ENCODE measurements at places on chromosomes 6 and 20.

DNA sequence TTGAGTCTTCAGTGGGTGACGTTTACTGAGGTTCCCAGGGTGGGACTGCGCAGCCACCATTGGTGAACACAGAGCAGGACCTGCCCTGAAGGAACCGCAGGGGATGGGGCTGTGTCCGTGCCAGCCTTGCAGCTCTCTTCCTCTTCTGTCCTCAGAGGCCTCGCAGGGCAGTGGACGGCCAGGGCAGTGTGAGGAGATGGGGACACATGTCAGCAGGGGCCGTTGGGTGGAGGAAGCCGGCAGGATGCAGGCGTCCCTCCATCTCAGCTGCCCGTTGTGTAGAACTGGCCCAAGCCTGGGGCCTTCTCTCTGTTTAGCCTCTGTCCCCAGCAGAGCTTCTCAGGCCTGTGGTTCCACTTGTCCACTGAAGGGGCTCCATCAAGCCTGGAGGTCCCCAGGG, 53.6 kb upstream of the SMOC2 start:
- no peak for DNase-seq

DNA sequence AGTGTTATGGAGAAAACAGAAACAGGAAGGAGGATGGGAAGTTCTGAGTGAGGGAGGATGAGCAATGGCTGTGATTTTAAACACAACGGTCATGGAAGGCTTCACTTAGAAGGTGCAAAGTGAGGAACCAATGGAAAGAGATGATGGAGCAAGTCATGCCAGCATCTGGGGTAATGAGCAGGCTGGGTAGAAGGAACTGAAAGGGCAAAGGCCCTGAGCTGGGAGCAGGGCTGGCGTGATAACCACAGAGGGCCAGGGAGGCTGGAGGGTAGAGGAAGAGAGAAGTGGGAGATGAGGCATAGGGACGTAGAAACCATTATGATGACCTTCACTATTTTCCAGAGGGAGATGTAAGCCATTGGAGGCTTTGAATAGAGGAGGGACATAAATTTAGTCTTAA, 43.6 kb downstream of the NHLRC1 start:
- no peak for DNase-seq

GRCh38 chr6:138001750-138002349, 105.4 kb downstream of the PERP start:
- DNase-seq, result no peak

- DNase-seq, result no peak
These were observed 57.1 kb downstream of the AGPAT4 start for GRCh38 chr6:161216616-161217205.

- DNase-seq, result no peak
These were observed 54.4 kb upstream of the ZNF337 start for GRCh38 chr20:25750765-25751696.

DNA sequence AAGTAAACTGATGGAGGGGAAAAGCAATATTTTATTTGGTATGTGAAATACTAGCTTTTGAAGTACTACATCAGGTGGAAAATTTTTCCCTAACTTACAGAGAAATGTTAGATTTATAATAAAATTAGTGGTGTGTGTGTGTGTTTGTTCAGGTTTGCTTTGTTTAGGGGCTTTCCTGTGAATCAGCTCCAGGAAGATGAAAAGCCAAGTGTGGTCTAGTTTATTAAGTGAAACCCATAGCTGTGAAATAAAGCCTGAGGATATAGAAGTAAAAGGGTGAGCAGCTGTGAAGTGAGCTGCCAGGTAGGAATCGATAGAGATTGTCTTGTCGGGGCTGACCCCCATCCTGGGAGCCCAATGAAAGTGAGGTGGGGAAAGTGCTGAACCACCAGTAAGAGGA, 347.6 kb upstream of the IMPG1 start:
- DNase-seq, result no peak

DNA sequence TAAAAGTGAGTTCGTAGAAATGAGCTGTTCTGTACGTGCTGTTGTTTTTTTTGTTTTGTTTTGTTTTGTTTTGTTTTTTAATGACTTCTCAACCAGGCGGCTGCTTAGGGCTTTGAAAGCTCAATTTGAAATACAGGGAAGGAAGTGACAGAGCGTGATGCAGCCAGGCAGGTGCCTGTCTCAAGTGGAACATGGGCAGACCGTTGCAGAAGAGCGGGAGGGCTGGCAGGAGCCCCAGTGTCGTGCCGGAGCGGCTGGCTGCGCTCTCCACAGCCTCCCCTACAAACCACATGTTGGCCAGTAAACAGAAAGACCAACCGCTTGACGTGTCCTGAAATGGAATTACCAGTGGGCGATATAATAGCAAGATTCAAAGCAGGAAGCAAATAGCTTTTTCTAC, 164.9 kb upstream of the RREB1 start:
- DNase-seq, result peak; percentile 98

DNA sequence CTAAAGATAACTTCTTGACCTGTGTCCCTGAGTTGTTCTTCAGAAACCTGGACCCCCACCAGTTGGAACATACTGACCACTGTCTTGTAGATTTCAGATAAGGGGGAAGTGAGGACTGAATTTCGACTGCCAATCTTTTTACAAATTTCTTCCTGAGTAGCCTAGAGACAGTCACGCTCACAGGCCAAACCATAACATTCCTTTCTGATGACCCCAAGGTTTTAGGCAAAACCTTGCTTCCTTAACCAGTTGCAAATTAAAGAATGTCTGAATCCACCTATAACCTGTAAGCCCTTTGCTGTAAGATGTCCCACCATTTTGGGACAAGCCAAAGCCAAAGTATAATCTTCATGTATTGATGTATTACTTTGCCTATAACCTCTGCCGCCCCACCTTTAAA, 306.9 kb downstream of the LRFN2 start:
- no peak for DNase-seq

GRCh38 chr20:20210327-20210726, 157.6 kb upstream of the INSM1 start:
- no peak for DNase-seq

DNA sequence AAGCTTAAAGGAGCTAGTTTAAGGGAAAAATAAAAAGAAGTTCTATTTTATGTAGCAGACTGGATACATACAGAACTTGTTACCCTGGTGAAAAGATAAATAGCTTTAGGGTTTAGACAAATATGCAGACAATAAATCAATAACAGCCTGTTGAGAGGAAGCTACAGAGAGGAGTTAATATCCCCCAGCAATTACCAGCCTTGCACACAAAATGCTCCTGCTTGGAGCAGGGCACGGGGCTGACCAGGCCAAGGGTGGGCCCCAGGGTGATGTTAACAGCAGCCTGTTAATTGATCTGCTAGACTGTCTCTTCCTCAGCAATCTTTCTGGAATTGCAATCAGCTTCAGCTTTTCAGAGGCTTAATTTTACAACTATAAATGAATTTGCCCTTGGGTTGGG, 125.1 kb upstream of the SOX4 start:
- no peak for DNase-seq

DNA sequence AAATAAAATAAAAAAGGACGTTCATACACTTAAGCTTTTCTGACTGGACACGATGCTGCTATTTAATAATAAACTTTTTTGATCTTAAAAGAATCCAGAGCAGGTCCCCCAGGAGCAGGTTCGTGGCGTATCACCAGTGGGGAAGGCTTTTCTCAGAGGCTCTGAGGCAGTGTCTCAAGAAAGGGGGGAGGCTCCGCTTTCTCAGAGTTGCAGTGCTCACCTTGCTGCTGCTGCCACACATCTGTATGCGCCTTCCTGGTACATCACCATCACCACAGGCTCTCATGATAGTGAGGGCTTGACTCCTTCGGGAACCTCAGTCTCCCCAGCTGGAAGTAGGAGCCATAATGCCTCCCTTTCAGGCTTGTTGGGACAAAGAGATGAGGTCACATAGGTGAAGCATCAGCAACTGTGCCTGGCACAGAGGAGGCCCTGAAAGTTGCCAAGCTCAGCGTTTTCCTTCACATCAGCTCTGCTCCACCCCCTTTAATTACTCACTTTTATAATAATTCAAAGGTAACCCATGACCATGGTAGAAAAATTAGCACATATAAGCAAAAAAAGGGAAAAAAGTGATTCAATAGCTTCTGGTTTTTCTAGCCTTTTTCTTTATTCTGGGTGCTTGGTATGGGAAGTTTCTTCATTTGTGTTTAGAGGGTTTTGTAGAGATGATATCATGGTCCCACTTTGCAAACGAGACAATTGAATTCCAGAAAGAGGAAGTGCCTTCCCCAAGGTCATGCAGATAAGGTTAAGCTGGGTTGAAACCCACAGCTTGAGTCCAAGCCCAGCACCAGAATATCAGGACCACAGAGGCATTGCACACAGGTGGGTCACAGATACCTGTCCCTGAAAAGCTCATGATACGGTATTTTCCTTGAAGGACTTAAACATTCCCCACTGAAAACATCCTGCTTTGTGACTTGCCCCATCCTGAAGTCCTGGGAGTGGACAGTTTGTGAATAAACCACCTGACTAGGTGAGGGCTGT, 24.5 kb downstream of the SRSF3 start:
- peak; percentile 59 for DNase-seq

- DNase-seq, result no peak
These were observed 17.7 kb upstream of the MCM9 start for GRCh38 chr6:118952683-118953082.

- no peak for DNase-seq
These were observed 4.1 kb downstream of the KCNS1 start for GRCh38 chr20:45096781-45097180.

DNA sequence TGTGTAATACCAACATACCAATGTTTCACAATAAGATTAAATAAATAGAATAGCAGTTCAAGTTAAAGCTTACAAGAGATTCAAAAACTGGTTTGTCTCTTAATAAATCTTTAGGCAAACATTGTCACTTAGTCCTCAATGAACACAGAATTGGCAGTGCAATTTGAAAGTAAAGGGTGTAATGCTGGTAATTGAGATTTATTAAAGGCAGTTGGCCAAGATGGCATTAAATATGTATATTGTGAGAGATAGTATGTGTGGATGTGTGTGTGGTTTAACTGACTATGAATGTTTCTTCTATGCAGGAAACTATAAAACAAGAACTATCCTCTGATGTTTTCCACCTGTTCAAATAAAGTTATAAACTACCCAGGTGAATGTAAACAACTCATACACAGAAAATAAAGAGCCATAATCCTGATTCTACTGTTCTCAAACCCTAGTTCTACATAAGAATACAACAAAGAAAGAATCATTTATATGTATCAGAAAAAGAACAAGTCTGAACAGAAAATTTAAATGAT, 267.9 kb upstream of the PTCHD4 start:
- DNase-seq, result no peak

- DNase-seq, result no peak
These were observed 16.3 kb upstream of the CST9L start for GRCh38 chr20:23584434-23585199.

DNA sequence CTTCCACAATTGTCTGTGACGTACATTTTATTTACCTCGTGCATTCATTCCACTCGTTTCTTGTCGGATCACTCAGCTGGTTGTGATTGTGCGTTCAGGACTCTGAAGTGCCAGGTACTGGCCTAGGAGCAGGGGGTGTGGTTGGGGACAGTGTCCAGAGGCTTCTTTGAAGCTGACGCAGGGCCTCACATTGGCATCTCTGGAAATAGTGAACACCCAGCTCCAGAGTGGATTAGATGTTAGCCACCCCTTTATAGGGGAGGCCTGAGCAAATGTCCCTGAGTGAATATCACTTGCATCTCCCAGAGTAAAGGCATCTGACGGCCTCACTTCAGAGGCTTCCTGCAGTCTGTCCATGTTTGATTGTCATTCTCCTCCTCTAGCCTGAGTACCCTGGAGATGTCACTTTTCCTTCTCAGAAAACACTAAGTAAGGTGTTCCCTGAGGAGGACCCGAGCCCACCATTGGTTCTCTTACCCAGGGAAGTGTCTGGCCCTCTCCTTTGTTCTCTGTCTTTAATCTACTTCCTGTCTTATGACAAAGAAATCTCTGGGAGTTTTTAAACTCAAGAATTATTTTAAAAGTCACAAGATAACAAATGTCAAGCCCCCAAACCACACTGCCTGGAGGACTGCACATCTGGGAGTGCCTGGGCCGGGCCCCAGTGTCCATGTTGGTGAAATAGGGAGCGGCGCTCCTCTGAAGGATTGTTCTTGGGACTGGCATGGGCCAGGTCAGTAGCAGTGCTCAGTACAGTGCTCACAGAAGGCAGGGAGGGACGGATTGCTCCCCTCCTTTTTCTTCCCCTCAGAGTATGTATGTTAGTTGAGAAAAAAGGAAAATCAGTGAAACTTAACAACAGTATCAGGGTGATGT, 10.8 kb downstream of the STX16 start:
- DNase-seq, result no peak

DNA sequence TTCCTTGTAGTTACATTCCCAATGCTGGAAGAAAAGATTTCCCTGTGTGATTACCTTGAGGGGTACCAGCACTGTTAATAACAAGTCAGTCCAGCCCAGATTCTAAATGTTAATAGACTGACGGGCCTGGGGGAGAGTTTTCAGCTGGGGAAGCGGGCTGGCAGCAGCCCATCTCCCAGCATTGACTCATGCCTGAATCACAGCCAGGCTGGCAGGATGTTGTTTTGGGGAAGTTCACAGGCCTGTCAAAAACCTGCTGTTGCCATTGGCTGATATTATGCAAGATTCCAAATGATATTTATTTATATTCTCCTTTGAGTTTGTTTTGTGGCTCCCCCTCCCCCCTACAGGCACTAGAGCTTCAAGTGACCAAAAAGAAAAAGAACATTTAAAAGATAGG, 213.9 kb upstream of the CNR1 start:
- DNase-seq, result no peak

- no peak for DNase-seq
These were observed 16.5 kb downstream of the COL20A1 start for GRCh38 chr20:63309261-63310071.

- no peak for DNase-seq
These were observed 46.2 kb upstream of the SDHAF4 start for GRCh38 chr6:70520575-70520974.

GRCh38 chr6:77463861-77464494, 687 bp upstream of the HTR1B start:
- DNase-seq, result no peak

DNA sequence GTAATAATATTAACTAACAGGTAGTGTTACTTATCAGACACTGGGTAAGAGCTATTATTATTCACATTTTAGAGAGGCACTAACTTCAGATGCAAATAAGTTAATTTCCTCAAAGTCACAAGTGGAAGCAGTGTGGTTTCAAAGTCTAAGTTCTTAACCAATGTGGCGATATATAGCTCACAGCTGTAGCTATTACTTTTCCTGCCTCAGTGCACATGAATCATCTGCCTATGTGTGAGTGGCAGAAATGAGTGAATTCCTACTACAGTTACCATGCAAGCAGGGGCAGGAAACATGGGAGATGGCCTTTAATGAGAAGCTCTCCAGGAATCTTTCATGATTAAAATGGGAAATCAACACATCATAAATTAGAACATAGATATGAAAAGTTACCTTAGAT, 126.2 kb upstream of the EYA4 start:
- no peak for DNase-seq

DNA sequence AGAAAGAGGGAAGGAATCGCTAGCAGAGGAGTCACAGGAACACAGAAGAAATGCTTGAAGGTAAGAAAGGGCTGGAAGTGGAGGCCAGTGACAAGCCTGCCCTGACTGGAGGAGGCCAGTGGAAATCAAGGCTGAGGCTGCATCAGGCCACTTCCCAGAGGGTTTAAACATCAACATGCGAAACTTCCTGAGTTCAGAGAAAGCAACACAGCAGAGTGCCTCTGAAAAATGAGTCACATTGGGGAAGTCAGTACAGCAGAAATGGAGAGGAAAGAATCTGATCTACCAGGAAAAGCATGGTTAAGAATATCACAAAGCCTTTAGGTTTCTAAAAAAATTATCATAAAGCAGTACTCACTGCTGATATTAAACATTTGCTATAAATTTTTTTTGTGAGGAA, 23.3 kb downstream of the NAPB start:
- peak; percentile 41 for DNase-seq

All from GF-D8 (cell line).